Activated T-cell treated with anti-CD3 and anti-CD28 coated beads, Interleukin-2, amount 50 U/mL, for 4 hours (primary cell): ENCODE measurements at places on chromosomes 3 and 15. TPM values are rescaled to one million over a fixed set of nuclear protein-coding genes. Genes with fewer than 3 reads are reported as not detected.

The SPATA12 gene
- total RNA-seq = not detected

The AP3S2 gene
- total RNA-seq = 15.2 TPM

The ADAMTSL3 gene
- total RNA-seq = not detected

The FSD2 gene
- total RNA-seq = not detected
